ENCODE measurements at places on chromosomes 12 and 14.

GRCh38 chr12:84572196-84572595 lies 340.4 kb downstream of the SLC6A15 start:
- DNase-seq: no peak

- no peak for DNase-seq
Observed at GRCh38 chr12:116180448-116180847, 97.0 kb downstream of the MED13L start.

DNA sequence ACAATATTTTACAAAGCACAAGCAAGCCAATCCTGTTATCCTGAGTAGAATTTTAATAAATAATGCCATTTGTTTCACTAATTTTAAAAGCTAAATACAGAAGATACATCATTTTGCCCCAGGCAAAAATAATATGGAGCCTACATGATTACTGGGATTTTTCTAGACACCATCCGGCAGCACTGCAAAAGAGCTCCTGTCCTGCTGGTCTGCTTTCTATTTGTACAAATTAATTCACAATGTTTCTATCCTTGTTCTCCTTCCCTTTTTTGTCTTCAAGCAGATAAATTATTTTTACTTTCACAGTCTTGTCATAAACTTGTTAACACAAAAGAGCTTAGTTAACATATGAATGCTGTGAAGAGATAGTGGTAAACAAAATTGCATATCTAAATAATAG lies 4.6 kb downstream of the SIX1 start:
- DNase-seq: no peak

- DNase-seq: no peak
Observed at GRCh38 chr12:30748147-30748546, 6.6 kb downstream of the CAPRIN2 start.

GRCh38 chr12:125734137-125734536 lies 668.9 kb downstream of the AACS start:
- no peak for DNase-seq

DNA sequence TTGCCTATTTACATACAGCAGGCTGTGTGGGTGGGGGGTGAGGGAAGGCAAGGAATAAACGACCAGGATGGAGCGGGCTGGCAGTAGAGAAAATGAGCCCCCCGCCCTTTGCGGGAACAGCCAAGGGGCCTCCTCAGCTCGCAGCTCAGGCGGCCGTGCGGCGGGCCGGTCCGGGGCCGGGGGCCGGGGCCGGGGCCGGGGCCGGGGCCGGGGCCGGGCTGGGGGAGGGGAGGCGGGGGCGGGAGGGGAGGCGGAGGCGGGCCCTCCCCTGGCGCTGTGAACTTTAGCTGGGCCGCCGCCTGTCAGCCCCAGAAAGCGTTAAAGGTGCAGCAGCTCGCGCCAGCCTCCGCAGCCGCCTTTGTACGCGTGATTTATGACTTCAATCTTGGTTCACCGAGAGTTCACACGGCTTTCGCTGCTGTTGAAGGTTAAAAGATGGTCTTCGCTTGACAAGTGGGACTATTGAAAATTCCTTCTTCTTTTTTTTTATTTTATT lies 28.8 kb downstream of the HOXC4 start:
- DNase-seq: peak; percentile 21

GRCh38 chr14:99266181-99267178 lies 5.5 kb downstream of the BCL11B start:
- DNase-seq: peak; percentile 87

DNA sequence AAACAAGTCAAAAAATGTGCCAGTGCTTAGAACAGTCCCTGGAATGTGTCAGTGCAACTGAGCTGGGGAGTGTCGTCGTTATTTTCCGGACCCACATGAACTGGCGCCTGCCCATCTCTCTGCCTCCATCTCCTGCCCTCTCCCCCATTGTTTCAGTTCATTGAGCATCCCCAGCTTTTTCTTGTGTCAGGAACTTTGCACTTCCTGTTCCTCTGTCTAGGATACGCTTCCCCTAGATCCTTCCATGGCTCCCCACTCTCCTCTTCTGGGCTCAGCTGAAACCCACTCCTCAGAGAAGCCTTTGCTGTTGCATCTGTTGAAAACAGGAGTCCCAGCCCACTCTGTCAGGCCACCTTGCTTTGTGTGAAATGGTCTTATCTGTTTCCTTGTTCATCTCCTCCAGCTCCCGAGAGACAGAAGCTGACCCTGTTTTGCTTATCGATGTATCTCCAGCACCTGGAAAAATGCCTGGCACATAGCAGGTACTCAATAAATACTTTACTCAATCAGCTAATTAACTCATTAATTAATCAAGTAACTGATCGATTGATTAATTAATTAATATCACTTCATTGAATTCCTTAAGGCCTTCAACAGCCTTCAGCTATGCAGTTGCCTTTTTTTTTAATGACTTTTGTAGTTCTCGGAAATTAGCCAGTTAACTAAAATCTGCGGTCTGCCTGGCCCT lies 2.7 kb upstream of the SCARB1 start:
- DNase-seq: no peak

GRCh38 chr14:50578433-50578832 lies 18.5 kb downstream of the ATL1 start:
- DNase-seq: no peak

DNA sequence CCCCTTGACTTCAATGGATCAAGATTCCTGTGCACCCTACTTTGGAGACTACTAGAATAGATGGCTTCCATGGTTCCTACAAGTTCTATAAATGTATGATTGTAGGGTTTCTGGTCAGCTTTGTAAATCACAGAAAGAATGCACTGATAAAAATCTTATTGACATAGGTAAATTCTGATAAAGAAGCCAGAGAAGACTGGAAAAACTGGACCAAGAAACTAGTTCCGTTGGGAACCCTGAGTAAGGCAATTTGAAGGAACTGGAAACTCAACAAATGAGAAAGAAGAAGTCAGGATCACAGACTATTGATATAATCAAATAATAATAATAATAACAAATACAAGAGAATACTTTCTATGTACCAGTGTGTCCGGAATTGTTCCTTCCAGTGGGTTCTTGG lies 15.4 kb upstream of the MGST1 start:
- no peak for DNase-seq

Measured in activated T-cell treated with anti-CD3 and anti-CD28 coated beads for 4 hours (primary cell).